ENCODE measurements at places on chromosomes 5 and 9. TPM values are rescaled to one million over a fixed set of nuclear protein-coding genes. Genes with fewer than 3 reads are reported as not detected.

The ANKRD18A gene
- 0.70 TPM for total RNA-seq

The ANKRD33B gene
- total RNA-seq: 0.42 TPM

The SPINK7 gene
- total RNA-seq: 0.47 TPM

The GABRA6 gene
- not detected for total RNA-seq

The NUTM2F gene
- not detected for total RNA-seq

The WNT8A gene
- not detected for total RNA-seq

The SUSD3 gene
- 3.1 TPM for total RNA-seq

The OMD gene
- not detected for total RNA-seq

The CDH9 gene
- total RNA-seq: not detected

The RGS3 gene
- 42.6 TPM for total RNA-seq

The TRIM36 gene
- 1.7 TPM for total RNA-seq

The INSYN2B gene
- total RNA-seq: 5.6 TPM

The GARIN3 gene
- not detected for total RNA-seq

The TLR4 gene
- total RNA-seq: not detected

The ATG12 gene
- 43.8 TPM for total RNA-seq

The PCDHB10 gene
- under 0.01 TPM for total RNA-seq

The CACFD1 gene
- total RNA-seq: 5.3 TPM

The PCDHGB2 gene
- 0.08 TPM for total RNA-seq

The GRIN3A gene
- not detected for total RNA-seq

The ZNG1F gene
- total RNA-seq: 6.5 TPM
